ENCODE measurements at places on chromosomes 4 and X.

- DNase-seq = no peak
These were observed 123.2 kb downstream of the BMPR1B start for GRCh38 chr4:94880956-94881355.

- DNase-seq = no peak
These were observed 12.5 kb upstream of the UVSSA start for GRCh38 chr4:1334579-1334895.

DNA sequence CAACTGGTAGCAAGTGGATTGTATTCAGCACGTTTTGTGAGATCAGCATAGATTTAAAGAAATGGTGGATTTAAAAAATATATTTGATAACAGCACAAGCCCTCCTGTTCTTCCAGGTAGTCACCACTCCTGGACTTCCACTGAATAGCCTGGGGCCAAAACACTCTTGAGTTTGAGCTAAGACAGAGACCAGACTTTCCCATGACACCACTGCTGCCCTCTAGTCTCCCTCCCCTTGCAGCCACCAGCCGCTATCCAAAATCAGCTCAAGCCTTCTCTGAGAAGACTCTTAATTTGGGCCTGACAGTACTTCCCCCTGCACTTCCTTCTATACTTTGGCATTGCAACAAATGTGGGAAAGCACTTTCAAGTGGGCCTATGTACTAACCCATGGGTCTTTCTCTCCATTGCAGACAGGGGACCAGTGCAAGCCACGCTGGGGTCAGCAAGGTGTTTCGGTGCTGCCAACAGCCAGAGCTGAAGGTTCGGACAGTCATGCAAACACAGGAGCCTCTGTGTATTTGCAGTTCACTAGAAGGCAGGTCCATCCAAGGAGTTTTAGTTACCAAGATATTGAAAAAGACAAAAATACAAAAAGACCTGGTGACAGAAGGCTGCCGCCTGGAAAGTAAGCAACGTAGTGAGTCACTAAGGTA lies 40.5 kb upstream of the KLHL13 start:
- no peak for DNase-seq

DNA sequence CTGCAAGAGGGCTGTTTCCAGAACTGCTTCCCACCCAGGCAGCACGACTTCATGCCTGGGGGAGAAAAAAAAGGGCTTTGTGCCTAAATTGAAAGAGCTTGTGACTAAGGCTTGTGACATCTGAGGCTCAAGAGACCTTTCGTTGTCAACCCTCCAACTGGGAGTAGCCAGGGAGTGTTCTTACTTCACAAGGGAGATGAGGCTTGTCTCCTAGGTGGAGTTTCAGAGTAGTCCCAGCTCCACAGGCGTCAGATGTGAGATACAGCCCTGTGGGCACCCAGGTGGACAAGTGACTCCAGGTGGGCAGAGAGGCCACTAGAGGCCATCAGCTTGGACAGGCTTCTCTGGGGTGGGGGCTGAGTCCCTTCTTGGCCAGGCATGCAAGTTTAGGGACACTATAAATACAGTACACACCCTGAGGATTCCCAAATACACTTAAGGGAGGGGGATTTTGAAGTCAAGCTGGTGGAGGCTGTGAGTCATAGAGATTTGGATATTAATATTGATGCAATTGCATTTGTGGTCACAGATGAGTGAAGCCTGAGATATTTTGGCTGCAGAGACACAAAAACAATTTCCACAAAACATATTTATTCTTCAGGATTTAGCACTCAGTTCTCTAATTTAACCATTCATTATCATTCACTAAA lies 40.1 kb upstream of the SETD7 start:
- peak; percentile 41 for DNase-seq
